ENCODE measurements at places on chromosomes 3 and 15.

GRCh38 chr3:125048282-125048681 is 7.5 kb downstream of the HEG1 start:
- DNase-seq: no peak

GRCh38 chr3:45872569-45872968 is 13.8 kb upstream of the CCR9 start:
- DNase-seq: no peak

DNA sequence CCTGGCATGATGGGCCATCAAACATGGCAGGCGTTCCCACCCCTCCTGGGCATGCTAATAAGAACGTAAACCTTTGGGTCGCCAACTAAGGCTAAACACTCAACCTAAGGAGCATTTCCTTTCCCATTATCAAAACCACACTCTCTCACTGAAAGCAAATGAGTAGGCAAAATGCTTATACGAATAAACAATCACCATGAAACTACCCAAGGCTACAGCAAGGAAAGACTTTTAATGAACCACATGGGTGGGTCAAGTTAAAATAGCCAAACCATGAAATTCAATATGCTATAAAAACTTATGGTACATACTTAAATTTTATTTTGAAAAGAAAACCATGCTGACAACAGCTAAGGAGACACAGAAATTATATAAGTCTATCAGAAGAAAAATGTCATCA is 180.6 kb downstream of the OSBPL10 start:
- DNase-seq: no peak

GRCh38 chr15:63405683-63406390 is 24.2 kb upstream of the CA12 start:
- DNase-seq: no peak

DNA sequence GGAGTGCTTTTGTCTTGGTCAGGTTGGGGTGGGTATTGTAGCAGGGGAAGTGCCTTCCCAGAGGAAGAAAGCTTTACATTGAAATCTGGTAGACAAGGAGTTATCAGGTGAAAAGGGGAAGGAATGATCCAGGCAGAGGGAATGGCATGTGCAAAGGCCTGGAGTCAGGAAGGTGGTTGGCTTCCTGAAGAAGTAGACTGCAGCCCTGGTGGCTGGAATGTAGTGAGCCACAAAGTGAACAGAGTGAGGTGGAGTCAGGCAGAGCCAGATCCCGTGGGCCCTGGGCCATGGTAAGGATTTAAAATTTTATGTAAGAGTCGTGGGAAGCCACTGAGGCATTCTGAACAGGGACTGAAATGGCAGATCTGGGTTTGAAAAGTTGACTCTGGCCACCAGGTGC is 58.3 kb downstream of the RAB11A start:
- DNase-seq: peak; percentile 59

DNA sequence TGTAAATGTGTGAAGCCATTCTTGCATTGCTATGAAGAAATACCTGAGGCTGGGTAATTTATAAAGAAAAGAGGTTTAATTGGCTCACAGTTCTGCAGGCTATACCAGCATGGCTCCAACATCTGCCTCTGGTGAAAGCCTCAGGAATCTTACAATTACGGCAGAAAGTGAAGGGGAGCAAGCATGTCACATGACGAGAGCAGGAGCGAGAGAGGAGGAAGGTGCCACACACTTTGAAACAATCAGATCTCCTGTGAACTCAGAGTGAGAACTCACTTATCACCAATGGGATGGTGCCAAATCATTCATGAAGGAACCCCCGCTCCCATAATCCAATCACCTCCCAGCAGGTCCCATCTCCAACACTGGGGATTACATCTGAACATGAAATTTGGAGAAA is 213.6 kb upstream of the TSC22D2 start:
- no peak for DNase-seq

GRCh38 chr15:34436126-34436955 is 1.3 kb downstream of the GOLGA8A start:
- peak; percentile 60 for DNase-seq

- no peak for DNase-seq
These were observed 139.8 kb downstream of the KCNMB2 start for GRCh38 chr3:178676077-178676476.

DNA sequence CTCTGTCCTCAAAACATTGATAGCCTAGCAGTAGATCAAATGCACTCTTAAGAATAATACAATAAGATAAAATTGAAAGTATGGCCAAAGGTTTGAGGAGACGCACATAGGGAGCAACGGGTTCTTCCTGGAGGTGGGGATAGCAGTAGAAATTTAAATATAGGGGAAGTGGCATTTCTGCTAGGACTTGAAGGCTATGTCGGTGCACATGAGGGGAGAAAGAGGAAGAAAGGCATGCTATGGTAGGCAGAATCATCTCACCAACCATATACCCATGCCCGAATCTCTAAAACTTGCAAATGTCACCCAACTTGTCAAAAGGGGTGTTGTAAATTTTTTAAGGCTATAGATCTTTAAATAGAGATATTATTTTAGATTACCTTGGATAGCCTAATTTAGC is 735.1 kb upstream of the LMCD1 start:
- DNase-seq: no peak

DNA sequence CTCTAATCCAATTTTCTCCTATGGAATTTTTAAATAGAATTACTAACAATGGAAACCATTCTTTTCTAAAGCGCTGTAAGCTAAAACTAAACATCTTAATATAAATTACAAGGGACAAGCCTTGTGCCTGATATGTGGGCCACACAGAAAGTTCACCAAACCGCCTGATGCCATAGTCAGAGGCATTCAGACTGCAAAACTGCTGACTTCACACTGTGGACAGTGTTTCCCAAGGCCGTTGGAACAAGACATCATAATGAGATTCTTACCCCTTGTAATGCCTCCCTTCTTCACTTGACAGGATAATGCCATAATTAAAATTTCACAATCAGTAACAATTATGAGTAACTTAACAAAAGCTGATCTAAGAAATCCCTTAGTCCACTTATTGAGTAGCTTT is 14.9 kb downstream of the SH3GL3 start:
- no peak for DNase-seq

GRCh38 chr3:73597476-73597875 is 27.3 kb downstream of the PDZRN3 start:
- DNase-seq: no peak

DNA sequence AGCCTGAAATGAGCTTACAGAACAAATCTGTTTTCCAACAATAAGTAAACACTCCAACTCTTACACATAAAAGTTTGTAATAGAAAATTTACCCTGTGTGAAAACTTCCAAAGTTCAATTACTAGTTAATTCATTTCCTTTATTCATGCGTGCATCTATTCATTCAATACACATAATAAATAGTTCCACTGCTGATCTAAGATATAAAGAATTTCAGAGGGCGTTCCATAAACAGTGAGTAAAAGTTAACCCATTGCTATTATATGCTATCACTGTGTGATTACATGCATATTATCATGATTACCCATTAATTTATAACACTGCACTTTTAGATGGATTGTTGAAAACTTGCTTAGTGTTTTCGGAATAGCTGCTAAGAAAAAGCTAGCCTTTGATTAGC is 36.2 kb upstream of the CFAP20DC start:
- no peak for DNase-seq

DNA sequence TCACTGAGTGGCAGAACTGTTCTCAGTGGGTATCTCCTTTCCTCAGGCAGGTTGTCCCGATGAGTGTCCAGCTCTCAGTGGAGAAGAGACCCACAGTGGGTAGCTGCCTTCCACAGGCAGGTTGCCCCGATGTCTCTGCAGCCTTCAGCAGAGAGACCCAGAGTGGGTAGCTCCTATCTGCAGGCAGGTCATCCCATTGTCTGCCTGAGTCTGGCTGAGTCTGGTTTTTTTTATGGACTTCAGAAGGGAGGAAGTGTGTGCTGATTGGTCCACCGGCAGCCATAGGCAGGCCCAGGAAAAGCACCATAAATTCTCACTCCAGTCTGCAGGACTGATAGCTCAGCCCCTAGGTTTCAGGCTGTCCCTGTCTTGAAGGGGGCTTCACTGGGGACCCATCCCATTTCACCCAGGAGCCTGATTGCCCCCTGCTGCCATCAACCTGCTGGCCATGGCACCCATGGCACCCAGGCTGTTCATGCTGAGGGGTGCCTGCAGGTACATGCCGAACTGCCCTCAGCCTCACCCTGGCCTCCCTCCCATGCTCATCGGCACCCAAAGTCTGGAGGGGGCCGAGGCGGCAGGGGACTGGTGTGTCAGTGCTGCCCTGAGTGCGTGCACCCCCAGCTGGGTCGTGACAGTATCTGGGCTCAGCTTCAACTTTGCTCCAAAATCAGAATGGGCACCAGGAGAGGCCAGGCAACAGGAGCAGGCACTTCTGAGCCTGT is 3.6 kb upstream of the LIMD1 start:
- no peak for DNase-seq

DNA sequence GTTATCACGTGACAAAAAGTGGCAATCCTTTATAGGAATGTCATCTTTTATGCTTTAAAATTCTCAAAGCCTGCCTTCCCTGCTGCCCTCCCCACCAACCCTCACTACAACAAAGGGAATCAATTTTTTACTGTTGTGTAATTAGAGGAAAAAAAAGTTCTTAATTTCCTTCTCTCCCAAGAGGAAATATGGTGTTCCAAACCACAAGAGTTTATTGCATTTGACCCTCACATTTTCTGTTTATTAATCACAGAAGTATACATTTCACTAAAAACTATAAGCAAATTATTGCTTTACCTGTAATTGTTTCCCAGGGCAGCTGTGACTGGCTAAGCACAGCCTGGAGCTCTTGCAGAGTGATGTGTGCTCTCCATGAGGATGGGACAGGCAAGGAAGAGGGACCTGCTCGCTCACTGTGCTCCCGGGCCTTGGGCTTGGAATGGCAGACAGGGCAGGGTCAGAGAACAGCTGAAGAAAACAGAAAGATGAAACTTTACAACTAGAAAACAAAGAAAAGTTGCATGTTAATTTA is 31.3 kb upstream of the ATP10A start:
- DNase-seq: no peak

DNA sequence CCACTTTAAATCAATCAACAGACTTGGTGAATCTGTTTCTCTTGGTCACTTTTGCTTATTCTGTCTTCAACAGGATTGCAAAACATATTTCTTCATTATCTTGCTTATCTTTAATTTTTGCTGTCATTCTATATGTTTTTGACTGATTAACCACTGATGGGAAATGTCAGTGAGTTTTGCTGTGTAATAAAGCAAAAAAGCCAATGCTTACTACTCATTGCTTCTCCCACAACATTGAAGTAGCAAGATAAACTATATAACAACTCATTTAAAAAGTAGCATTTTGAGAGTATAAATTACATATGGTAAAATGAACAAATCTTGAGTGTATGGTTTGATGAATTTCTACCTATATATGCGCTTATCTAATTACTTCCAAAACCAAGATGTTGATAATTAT is 892 bp downstream of the CD200R1L start:
- no peak for DNase-seq

DNA sequence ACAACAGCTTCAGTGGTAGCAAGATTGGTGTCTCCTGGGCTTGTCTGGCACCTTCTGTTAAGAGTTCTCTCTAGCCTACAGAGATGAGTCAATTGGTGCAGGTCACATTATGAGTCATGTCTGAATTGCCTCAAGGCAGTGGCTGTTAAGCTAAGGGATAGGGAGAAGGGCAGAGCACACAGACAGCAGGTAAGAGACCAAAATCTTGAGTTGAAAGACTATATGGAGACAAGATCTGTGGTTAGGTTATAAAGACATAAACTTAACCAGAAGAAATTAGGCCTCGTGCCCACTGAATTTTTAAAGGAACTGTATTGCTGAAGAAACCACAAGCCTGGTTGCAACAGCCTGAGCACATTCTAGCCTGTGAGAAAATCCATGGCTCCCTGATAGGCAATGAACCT is 19.2 kb upstream of the KPNA1 start:
- no peak for DNase-seq

- DNase-seq: no peak
These were observed 8.0 kb downstream of the MGLL start for GRCh38 chr3:127814325-127814781.

DNA sequence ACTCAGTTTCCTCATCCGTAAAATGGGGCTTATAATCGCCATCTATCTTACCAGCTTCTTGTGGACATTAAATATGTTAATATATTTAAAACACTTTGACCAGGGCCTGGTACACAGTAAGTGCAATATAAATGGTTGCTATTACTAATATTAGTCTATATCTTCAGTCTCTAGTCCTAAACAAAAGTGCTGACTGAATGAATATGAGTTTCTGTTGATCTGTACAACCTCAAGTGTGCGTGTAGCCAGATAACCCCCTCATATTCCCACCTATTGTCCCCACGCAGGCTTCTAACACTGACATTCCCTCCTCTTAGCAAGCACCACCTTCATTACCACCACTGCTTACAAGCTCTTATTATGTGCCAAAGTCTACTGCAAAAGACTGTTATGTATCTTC is 27.6 kb upstream of the LMCD1 start:
- no peak for DNase-seq

GRCh38 chr3:5004319-5005152 is 25.3 kb downstream of the BHLHE40 start:
- no peak for DNase-seq

- no peak for DNase-seq
These were observed 657.1 kb downstream of the GRM7 start for GRCh38 chr3:7518026-7518425.

GRCh38 chr15:62883938-62884479 is 158.5 kb upstream of the TPM1 start:
- DNase-seq: no peak

- no peak for DNase-seq
These were observed 445 bp upstream of the TSEN2 start for GRCh38 chr3:12483872-12484197.

GRCh38 chr15:82047453-82048400 is 1.9 kb upstream of the MEX3B start:
- peak; percentile 66 for DNase-seq

GRCh38 chr15:26667222-26667988 is 105.5 kb downstream of the GABRB3 start:
- DNase-seq: no peak

DNA sequence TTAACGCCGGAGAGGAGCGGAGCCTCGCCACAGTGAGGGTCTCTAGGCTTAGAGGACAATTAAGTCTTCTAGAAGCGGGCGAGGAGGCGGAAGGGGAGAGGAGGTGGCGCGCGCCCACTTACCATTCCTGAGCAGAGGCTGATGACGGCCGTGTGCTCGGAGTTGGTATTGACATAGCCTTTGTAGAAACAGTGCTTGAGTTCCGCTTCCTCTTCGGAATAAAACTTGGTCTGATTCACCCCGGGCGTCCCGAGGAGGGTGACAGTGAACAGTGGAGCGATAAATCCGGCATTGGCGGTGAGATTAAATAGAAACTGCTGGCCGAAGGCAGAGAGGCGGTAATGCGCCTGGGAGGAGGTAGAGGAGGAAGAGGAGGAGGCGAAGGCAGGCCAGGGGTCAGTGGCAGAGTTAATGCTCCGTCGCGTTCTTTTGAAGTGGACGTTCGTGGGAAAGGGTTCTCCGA is 1.3 kb downstream of the ADAMTS9 start:
- DNase-seq: peak; percentile 54

GRCh38 chr15:91553196-91553854 is 300.2 kb upstream of the SLCO3A1 start:
- DNase-seq: no peak

- no peak for DNase-seq
These were observed 17.8 kb downstream of the KBTBD8 start for GRCh38 chr3:67015702-67016484.

- DNase-seq: peak; percentile 32
These were observed 51.6 kb downstream of the ABHD2 start for GRCh38 chr15:89139613-89140499.

GRCh38 chr3:45048244-45048643 is 22.1 kb downstream of the CLEC3B start:
- no peak for DNase-seq

- DNase-seq: peak; percentile 73
These were observed 331 bp downstream of the RNU6-1 start for GRCh38 chr15:67839499-67839928.

GRCh38 chr15:88646088-88646405 is 7.2 kb downstream of the ISG20 start:
- DNase-seq: no peak
